ENCODE measurements at places on chromosomes 2 and 18.
A peak's percentile ranks its signal among the peaks of the same experiment; 100 is the strongest.

DNA sequence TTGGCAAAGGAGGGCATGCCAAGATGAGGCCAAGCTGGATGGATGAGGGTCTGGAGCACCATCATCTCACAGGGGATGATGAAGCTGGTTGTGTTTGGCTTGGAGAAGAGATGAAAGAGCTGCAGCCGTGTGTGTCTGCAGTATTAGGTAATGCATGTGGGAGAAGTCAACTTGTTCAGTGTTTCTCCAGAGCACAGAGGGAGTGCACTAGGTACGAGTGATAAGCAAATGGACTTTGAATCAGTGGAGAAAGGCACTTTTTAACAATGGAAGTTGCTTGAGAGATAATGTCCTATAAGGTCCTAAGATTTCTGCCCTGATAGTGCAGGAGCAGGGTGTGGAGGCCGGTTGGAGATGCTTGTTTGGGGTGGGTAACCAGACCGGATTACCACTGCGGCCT lies 36.0 kb downstream of the SLC14A2 start:
- no peak for DNase-seq

DNA sequence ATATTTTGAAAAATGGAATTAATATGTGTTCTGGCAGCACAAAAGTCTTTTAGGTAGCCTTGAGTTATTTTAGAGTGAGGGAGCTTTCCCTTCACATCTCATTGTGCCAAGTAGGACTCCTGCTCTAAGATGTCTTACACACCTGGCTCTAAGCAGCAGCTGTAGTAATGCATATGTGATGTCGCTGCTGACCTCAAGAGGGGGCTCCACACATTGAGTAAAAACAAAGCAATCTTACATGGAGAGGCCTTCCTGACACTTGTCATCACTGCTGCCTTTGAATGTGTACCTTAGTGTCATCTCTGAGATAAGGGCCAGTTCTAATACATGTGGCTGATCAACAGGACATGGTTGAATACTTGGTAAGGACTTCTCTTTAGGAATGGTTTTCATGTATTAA lies 75.8 kb downstream of the ACTR3 start:
- DNase-seq, result peak; percentile 14

DNA sequence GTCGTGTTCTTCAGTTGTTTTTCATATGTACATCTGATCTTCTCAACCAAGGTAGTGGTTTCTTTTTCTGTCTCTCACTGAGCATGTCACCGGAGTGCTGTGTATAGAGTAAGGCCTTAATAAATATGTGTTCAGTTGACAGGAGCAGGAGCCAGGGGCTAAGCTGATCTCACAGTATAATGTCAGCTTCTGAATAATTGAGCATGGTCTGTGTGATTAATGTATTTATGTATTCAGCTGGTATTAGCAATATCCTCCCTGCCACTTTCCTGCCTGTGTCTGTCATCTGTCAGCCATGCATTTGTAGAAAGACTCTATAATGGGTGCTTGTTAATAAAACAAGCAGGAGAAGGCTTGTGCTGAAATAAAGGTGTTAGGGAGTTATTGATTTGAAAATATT lies 198.9 kb downstream of the ADCYAP1 start:
- no peak for DNase-seq

DNA sequence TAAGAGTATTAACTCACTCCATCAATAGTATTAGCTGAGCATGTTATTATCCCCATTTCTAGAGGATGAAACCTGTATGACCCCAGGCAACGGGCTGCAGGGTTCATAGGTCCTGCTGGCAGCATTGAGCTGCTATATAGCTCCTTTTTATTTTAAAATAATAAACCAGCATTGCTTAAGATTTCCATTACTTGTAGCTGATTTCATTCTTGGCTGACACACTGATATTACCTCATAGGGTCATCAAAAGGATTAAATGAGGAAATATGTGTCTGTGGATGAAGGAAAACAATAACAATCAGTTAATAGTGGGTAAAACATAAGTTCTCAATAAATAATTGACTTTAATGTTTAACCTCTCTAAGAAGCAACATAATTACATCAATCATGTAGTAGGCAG lies 48.3 kb upstream of the NRP2 start:
- no peak for DNase-seq

DNA sequence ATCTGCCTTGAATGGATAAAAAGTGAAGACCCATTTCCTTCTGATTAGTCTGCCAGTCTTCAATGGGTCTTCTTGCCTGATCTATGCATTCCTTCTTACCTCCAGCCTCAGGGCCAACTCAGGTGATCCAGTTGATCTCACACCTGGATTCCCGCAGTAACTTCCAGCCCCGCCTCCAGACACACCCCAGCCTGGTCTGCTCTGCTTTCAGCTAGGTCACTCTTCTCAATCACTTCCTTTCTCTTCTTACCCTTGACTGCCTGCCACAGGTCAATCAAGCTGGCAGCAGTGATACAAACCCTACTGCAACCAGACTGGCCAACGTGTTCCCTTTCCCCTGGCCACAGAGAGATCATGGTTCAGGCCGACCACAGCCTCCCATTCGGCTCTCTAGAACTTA lies 263.6 kb downstream of the ZNF516 start:
- DNase-seq, result no peak

DNA sequence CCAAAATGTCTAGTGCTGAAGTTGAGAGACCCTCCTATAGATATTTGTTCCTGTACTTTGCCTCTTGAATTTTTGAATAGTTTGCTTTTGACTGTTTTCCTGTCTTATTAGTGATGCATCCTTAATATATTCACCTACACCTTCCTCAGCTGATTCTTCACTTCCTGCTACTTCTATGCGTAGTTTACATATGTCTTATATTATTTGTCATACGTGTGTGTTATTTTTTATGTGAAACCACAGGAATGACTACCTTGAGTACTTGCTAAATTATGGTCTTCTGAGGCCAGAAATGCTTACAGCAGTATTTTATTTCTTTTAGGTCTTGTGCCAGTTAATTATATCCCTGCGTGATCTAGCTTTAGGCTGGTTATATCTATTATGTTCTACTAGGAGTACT lies 9.9 kb downstream of the UBE2E3 start:
- no peak for DNase-seq

DNA sequence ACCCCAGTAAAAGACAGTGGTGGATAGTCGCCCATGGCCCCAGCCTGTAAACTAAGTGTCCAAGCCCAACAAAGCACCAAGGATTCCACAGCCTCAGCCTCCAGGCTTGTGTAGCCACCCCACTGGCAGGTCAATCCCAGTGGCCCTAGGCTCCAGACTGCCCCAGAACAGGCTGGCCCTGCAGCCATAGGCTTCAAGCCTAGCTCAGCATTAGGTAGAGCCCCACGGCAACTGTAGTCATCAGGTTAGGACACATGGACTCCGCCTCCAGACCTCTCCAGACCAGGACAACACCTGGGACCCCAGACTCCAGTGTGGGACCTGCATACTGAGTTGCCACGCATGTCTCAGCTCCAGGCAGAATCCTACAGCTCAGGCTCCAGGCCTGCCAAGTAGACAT lies 1590.6 kb upstream of the DDX18 start:
- no peak for DNase-seq

- DNase-seq, result no peak
Observed at GRCh38 chr2:184416146-184416913, 182.0 kb upstream of the ZNF804A start.

GRCh38 chr2:64092502-64092901 lies 51.7 kb downstream of the PELI1 start:
- no peak for DNase-seq

DNA sequence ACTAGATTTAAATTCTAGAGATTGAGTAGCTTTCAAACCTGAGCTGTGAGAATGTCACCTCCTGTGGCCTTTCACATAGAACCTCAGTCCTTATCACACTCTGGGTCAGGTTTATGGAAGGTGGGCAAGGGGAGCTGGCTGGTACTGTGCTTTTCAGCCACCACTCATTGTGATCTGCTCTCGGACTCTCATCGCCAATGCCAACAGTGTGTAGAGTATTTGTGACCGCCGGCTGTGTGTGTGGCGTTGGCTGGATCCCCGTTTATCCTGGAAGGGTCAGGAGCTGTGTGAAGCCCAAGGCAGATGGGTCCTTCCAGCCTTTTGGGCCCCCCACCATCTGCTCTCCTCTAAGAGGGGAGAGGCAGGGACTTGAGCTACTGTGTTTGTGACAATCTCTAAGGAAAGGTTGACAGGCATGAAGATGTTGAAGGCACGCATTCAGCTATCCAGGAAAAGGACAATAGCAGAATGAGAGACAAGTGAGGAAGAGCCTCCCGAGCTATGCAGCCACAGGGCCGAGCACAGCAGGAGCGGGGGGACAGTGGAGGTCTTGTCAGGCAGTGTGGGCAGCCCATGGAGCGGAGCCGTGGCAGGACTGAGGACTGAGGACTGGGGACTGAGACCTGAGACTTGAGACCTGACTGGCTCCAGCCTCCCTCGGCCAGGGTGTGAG lies 107.1 kb upstream of the TPO start:
- no peak for DNase-seq

GRCh38 chr2:20633001-20633400 lies 17.9 kb downstream of the HS1BP3 start:
- no peak for DNase-seq

DNA sequence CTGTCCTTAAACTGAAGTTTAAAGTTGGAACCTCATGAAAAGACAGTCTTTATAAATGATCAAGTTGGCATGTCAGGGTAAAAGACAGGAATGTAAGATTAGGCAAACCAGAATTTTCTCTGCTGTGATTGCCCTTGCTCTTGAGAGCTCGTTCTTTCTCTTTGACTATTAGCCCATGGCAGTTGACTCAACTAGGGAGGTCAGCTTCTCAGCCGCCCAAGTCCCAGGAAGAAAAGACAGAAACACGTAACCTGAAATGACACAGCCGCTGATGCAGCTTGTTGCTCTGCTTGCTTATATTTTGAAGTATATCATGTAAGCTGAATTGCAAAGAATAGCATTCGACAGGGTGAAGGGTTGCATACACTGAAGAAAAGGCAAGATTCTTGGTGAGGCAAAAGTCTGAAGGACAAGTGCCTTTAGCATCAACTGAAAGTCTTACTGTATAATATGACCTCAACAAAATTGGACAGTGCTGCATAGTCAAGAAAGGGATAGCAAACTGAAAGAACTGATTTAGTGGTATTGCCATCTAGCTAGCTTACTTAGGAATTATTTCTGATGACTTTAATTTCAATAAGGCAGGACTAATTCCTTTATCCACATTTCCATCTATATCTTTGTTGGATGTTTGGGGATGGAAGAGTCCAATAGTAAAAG lies 54.7 kb downstream of the ARHGAP15 start:
- DNase-seq, result no peak

DNA sequence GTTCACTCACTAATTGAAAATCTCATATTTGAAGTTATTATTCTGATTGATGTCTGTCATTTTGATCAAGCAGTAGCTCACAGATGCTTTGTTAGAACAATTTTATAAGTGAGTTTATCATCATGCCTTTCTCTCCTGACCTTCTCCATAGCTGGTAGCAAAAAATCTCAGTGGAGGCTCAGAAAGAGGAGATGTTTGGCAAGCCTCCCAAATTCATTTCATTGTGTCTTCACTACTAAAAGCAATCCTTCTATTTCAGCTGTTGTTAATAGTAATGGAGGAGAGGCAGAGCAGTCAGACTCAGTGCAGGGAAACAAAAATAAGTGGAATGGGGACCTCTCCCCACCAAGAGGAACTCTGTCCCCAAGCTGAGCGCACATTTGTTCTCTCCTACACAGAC lies 2127.8 kb upstream of the CELF4 start:
- no peak for DNase-seq

DNA sequence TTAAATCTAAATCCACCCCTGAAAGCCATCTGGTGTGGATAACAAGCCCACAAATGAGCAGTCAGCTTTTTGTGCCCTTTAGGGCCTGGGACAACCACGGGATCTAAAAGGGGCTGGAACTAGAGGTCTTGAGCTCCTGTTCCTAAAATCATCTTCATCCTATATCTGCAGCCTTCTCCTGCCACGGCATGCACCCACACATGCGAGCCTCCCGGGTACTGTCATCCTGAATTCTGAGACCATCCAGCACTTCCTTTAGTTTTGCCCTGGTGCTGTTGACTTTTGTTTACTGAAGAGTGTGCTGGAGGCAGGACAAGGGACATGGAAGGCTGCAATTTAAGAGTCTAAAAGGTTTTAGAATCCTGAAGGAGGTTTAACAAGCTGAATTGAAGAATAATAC lies 183.2 kb downstream of the FAM210A start:
- DNase-seq, result no peak

DNA sequence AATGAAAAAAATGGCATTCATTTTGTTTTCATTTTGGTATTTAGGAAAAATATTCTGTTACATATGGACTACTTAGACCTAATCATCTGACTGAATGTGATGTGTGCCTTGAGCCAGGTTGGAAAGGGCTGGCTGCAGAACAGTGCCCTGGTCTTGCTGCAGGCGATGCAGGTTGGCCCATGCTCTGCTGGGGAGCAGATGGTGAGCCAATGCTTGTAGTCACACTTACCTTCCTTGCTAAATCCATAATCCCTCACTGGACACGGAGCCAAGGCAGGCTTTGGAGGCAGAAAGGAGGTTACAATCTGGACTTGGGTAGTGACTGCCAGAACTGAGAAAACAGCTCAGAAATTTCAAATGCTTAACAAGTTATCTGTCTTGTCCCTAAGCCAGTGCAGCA lies 228.7 kb downstream of the ARHGAP15 start:
- no peak for DNase-seq

DNA sequence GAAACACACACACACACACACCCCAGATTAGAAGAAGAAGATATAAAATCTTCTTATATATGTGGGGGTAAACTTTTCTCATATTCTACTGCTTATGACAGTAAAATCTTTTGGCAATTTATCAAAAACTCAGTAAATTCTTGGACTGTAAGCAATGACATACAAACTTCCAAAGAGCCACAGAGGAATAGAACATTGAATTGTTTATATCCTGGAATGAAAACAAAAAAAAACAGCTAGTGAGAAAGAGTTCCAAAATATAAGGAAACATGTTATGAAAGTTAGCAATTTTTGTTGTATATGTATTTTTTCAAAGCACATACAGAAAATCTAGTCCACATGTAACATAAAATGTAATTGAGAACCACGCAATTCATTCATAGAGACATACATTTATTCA lies 764.9 kb downstream of the DSC3 start:
- DNase-seq, result no peak

GRCh38 chr18:8952769-8953760 lies 149.4 kb upstream of the NDUFV2 start:
- no peak for DNase-seq

DNA sequence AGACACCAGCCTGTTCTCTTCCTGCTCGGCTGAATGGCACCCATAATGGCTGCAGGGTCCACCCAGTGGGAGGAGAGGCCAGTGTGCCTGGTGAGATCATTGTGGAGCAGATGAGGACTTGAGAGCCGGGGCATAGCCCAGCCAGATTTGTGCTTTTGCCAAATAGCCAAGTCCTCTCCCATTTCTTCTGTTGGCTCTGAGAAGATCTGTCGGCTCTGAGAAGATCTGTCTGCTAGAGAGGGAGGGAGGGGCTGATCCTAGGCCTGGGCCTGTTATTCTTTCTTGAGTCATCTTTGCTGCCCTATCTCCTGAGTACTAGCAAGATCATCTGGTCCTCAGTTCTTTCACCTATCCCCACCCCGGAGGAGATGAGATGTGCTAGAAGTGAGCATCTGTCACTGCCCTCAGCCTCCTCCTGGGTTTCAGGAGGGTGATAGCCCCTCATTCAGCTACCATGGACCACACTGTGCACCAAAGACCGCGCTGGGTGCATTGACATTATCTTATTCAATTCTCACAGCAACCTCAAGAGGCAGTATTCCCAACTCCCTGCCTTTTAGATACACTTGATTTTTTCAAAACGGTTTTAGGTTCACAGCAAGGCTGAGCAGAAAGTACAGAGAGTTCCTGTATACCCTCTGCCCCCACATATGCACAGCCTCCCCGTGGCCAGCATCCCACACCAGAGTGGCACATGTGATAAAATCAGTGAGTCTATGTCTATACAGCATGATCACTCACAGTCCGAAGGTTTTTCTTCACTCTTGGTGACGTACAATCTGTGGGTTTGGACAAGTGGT lies 98.6 kb downstream of the CAPN13 start:
- DNase-seq, result no peak
